Transverse colon (tissue), 4 donors: ENCODE measurements at places on chromosomes 7 and 10.

DNA sequence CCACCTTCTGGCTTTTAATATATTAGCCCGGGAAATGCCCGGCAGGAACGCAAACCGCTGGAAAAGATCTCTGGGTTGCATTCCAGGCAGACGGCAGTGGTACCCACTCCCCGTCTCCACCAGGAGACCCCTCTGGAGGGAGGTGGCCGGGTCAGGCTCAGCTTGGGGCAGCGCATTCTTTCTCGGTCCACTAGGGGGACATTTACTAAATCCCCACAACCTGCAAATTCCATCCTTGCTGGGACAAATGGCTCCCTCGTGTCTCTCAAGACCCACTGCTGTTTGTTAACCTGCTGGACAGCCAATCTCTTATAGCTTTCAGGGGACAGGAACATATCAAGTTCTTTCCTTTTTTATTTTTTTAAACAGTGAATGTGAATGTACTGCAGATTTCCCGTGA is 45.8 kb upstream of the CARD11 start:
- no peak for DNase-seq
- no peak overlapping the region for H3K4me3 ChIP-seq
- H3K4me1 ChIP-seq, result no peaks in the 10 kb centered on the region
- H3K36me3 ChIP-seq, result no peaks in the 10 kb centered on the region
- H3K27me3 ChIP-seq, result no peaks in the 10 kb centered on the region

- H3K27ac ChIP-seq, result no peak overlapping the region
- no peaks in the 10 kb centered on the region for H3K4me1 ChIP-seq
- no peaks in the 10 kb centered on the region for H3K36me3 ChIP-seq
- H3K27me3 ChIP-seq, result no peaks in the 10 kb centered on the region
Measured at GRCh38 chr10:76268954-76269353, 837.5 kb downstream of the LRMDA start.

DNA sequence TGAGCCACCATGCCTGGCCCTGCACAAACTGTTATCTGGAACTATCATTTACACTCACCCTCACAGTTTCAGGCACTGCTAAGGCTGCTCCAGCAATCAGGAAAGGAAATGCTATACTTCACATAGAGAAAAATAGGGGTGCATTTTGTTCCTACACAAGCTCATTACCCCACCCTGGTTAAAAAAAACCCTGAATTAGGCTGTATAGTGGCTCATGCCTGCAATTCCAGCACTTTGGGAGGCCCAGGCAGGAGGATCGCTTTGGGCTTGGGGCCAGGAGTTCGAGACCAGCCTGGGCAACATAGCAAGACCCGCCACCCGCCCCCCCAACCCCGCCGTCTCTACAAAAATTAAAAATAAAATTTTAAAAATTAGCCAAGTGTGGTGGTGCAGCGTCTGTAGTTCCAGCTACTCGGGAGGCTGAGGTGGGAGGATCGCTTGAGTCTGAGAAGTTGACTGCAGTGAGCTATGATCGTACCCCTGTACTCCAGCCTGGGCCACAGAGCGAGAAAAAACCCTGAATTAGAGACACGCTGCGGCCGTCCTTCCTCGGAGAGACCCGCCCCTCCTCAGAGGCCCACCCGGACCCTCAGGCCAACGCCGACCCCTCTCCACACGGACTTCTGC is 539 bp downstream of the PTCD1 start:
- H3K4me1 ChIP-seq, result peaks cover 21% of the 10 kb centered on the region
- no peaks in the 10 kb centered on the region for H3K27me3 ChIP-seq
- H3K27ac ChIP-seq, result peak overlapping the region; percentile 92
- no peak for DNase-seq

- H3K4me3 ChIP-seq, result no peak overlapping the region
- no peaks in the 10 kb centered on the region for H3K27me3 ChIP-seq
- H3K4me1 ChIP-seq, result no peaks in the 10 kb centered on the region
- no peak for DNase-seq
- no peaks in the 10 kb centered on the region for H3K36me3 ChIP-seq
Measured at GRCh38 chr7:109901926-109902325, 1189.0 kb upstream of the LRRN3 start.
